ENCODE measurements at places on chromosomes 6 and 20. TPM values are rescaled to one million over a fixed set of nuclear protein-coding genes. Genes with fewer than 3 reads are reported as not detected.

The CD83 gene
- total RNA-seq: 150 TPM

GRCh38 chr20:9200620-9201019, 131.7 kb downstream of the PLCB4 start:
- no peak overlapping the region for H3K27ac ChIP-seq
- H3K4me1 ChIP-seq: no peaks in the 10 kb centered on the region
- no peaks in the 10 kb centered on the region for H3K27me3 ChIP-seq
- DNase-seq: no peak
- no peaks in the 10 kb centered on the region for H3K36me3 ChIP-seq

The C20orf202 gene
- total RNA-seq: not detected

The LCA5 gene
- 0.18 TPM for total RNA-seq

DNA sequence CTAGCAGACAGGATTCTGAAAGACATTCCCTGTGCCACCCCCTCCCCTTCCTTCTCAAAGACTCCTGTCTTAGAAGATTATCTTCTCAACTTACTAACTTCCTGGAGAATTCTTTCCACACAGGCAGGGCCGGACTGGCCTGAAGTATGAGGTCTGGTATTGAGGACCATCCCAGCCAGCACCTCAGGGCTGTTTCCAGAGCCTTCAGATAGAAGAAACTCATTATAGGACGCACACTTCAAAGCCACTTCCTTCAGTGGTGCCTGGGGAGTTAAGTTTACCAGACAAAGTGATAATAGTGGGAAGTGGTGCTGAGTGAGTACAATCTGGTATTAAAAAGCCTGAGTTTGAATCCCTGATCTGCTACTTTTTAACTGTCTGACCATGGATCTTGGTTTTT, 15.6 kb downstream of the KCNS1 start:
- peaks cover 74% of the 10 kb centered on the region for H3K36me3 ChIP-seq
- H3K27me3 ChIP-seq: no peaks in the 10 kb centered on the region
- H3K4me1 ChIP-seq: no peaks in the 10 kb centered on the region
- H3K27ac ChIP-seq: no peak overlapping the region
- DNase-seq: no peak

GRCh38 chr20:44111712-44112335, 75.2 kb downstream of the JPH2 start:
- H3K36me3 ChIP-seq: no peaks in the 10 kb centered on the region
- peaks cover 2% of the 10 kb centered on the region for H3K4me1 ChIP-seq
- peaks cover 12% of the 10 kb centered on the region for H3K27me3 ChIP-seq
- no peak overlapping the region for H3K27ac ChIP-seq
- no peak overlapping the region for H3K4me3 ChIP-seq

DNA sequence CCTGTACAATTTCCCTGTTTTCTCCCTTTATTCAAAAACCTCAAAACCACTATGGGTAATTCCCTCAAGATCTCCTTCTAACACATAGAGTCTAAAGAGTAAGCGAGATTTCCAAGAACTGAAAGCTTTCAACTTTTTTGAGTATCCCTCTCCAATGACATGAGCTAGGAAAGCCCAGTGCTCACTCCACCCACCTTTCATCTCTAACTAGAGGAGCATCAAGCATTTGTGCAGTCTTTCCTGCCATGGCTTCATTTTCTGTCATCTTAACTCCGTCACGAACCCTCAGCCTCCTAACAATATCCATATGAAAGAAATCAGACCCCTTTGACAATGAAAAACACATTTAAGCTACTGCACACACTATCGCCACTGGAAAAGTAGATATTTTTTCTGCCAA, 91.9 kb upstream of the SUPT3H start:
- peaks cover 69% of the 10 kb centered on the region for H3K4me1 ChIP-seq
- no peak overlapping the region for H3K4me3 ChIP-seq
- no peak for DNase-seq
- H3K36me3 ChIP-seq: peaks cover 75% of the 10 kb centered on the region
- peak overlapping the region; percentile 57 for H3K27ac ChIP-seq
- H3K27me3 ChIP-seq: no peaks in the 10 kb centered on the region

DNA sequence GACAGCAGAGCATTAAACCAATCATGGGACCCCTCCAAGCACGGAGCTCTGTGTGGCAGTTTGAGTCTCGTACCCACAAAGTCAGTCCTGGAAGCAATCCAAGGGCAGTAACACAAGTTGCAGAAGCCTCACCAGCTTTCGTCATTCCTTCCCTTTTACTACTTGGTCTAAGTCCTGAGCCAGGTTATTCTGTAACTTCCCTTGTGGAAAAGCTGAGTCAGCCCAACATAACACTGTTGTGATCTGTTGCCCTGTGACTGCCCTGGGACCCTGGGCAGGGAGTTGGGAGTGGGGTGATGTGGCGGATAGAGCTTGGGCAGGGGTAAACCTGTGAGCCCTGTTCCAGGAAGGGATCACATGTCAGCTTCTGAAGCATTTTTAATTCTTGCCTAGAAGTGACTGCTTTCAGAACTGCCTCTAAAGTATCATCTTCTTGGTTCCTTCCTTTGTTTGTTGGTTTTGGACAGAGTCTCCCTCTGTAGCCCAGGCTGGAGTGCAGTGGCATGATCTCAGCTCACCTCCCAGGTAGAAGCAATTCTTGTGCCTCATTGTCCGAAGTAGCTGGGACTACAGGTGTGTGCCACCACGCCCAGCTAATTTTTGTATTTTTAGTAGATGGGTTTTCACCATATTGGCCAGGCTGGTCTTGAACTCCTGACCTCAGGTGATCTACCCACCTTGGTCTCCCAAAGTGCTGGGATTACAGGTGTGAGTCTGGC, 183.7 kb upstream of the JAG1 start:
- H3K4me3 ChIP-seq: no peak overlapping the region
- no peaks in the 10 kb centered on the region for H3K27me3 ChIP-seq
- no peak overlapping the region for H3K27ac ChIP-seq
- no peaks in the 10 kb centered on the region for H3K4me1 ChIP-seq
- no peaks in the 10 kb centered on the region for H3K36me3 ChIP-seq
- DNase-seq: no peak

- peaks cover 21% of the 10 kb centered on the region for H3K4me1 ChIP-seq
- H3K4me3 ChIP-seq: peak overlapping the region; percentile 17
- peak overlapping the region; percentile 62 for H3K27ac ChIP-seq
- no peaks in the 10 kb centered on the region for H3K27me3 ChIP-seq
- peaks cover 49% of the 10 kb centered on the region for H3K36me3 ChIP-seq
These were observed 4.0 kb downstream of the VARS1 start for GRCh38 chr6:31791324-31792089.

GRCh38 chr6:140040396-140040795, 665.9 kb upstream of the CITED2 start:
- DNase-seq: no peak
- no peaks in the 10 kb centered on the region for H3K36me3 ChIP-seq
- H3K27ac ChIP-seq: no peak overlapping the region
- H3K4me3 ChIP-seq: no peak overlapping the region

DNA sequence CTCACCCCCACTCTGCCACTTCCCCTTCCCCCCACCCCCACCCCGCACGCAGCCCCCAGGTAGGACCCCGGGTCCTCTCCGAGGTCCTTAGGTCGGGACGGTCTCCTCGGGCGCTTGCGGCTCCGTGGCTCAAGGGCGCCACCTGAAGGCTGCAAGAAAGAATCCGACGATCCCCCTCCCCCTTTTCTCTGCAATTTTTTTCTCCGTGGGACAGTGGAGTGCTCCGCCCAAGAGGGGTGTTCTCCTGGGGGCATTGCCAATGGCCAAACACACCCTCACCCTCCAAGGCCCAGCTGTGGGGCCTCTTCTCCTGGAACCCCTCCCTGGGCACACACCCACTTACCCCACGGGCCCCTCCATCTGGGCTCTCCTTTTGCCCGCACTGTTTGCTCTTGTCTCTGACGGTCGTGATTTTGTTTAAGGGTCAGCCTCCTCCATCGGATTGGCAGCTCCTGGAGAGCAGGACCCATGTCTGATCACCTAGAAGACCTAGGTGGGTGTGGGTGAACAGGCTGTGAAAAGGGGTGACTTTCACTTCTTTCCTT, 1.1 kb upstream of the TMEM74B start:
- H3K27me3 ChIP-seq: peaks cover 36% of the 10 kb centered on the region
- peak overlapping the region; percentile 69 for H3K4me3 ChIP-seq
- H3K36me3 ChIP-seq: no peaks in the 10 kb centered on the region
- peak; percentile 42 for DNase-seq

The SYNDIG1 gene
- total RNA-seq: not detected

DNA sequence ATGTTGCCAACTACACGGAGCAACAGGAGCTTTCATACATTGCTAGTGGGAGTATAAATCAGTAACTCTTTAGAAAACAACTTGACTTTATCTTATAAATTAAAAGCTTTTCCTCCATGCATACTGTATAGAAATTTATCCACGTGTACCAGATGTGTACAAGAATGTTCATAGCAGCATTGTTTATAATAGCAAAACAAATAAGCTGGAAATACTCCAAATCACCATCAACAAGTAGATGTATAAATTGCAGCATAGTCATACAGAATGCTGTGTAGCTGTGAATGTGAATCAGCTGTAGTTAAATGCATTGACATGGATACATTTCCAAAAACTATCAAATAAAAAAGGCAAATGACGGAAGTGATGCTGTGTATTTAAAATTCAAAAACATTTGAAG, 6.0 kb downstream of the PSMF1 start:
- peaks cover 41% of the 10 kb centered on the region for H3K4me1 ChIP-seq
- H3K27me3 ChIP-seq: no peaks in the 10 kb centered on the region
- H3K27ac ChIP-seq: no peak overlapping the region
- no peak overlapping the region for H3K4me3 ChIP-seq
- DNase-seq: no peak
- H3K36me3 ChIP-seq: peaks cover 81% of the 10 kb centered on the region

The OR2B2 gene
- not detected for total RNA-seq

GRCh38 chr6:13544454-13545186, 29.8 kb upstream of the SIRT5 start:
- H3K4me3 ChIP-seq: no peak overlapping the region
- DNase-seq: no peak
- peaks cover 1% of the 10 kb centered on the region for H3K4me1 ChIP-seq

DNA sequence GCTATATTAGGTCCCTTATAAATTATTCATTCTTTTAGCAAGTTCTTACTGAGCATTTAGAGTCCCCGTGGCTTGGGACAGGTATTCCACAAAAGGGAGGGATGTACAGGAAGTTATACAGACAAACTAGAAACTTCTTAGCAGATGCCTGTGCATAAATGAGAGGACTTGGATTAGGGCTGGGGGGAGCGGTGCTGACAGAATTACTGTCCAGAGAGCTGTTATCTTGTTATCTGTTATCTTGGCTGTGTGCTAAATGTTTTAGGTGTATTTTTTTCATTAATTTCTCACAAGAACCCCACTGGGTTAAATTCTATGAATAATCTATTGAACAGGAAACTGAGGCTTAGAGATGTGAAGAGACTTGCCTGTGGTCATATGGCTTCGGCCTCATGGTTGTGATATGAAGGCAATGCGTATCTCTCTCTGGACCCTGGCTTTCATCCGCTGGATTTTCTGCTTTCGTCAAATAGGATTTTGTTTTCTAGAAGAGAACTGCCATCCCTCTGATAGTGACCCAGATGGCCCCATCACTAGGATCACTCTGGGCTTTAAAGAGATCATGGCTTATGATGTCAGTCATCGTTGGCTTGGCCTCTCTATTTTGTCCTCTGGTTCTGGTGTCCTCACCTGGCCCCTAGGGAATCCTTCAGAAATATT, 32.3 kb upstream of the RREB1 start:
- H3K4me3 ChIP-seq: no peak overlapping the region
- H3K27me3 ChIP-seq: peaks cover 63% of the 10 kb centered on the region
- H3K36me3 ChIP-seq: no peaks in the 10 kb centered on the region
- no peak overlapping the region for H3K27ac ChIP-seq
- DNase-seq: no peak

DNA sequence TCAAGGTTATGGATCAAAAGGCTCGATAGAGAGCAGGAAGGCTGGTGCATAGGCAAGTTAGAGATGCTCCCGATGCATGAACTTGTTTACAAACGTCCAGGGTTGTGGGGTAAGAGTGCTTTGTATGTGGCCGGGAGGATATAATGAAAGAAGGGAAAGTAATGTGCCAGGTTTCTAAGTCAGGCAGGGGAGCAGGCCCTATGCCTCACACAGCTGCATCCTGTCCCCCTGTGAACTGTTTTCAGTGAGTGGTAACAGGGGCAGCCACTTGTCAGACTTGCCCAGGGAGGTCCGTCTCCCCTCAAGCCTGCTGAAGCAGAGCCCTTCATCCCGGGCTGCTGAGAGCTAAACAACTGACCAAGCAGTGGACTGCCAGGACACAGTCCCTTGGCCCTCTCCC, 19.4 kb downstream of the KCNK5 start:
- H3K4me3 ChIP-seq: no peak overlapping the region
- no peak for DNase-seq
- H3K27me3 ChIP-seq: no peaks in the 10 kb centered on the region

The IMPG1 gene
- total RNA-seq: not detected

GRCh38 chr6:149212206-149212605, 105.3 kb upstream of the TAB2 start:
- peaks cover 17% of the 10 kb centered on the region for H3K36me3 ChIP-seq
- no peak for DNase-seq
- no peaks in the 10 kb centered on the region for H3K27me3 ChIP-seq
- H3K4me1 ChIP-seq: peaks cover 16% of the 10 kb centered on the region

The JPH2 gene
- total RNA-seq: not detected

DNA sequence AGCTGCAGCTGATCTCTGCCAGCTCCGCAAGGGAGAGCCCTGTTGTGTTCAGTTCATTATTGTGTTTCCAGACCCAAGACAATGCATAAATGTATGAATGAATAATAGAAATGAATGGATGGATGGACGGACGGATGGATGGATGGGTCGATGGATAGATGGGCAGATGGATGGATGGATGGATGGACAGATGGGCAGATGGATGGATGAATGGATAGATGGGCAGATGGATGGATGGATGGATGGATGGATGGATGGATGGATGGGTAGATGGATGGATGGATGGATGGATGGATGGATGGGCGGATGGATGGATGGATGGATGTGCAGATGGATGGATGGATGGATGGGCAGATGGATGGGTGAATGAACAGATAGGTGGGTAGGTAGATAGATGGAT, 16.7 kb upstream of the LSM14B start:
- DNase-seq: no peak
- no peak overlapping the region for H3K4me3 ChIP-seq

DNA sequence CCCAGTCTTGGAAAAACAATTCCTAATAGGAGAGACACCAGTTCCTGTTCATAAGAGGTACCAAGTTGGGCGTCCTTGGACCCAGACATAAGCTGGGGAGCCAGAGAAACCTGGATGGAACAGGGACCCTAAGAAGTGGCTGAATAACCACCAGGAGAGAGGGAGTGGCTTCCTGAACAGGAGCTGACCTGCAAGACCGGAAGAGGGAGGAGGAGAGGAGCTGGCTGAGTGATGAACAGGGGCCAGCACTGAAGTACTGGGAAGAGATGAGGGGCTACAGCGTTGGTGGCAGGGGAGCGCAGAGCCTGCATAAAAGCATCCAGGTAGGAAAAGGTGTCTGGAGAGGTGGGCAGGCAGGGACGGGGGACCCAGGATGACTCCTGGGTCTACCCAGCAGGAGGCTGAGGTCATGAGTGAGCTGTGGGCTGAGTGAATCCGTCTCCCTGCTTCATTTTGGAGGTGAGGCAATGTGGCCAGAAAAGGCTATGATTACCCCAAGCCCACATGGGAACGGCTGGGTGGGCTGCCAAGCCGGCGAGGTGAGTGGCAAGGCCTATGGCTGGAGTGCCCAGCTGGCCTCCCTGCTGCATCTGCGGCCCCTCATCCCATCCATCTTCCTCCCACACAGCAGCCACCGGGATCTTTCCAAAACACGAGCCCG, 34.4 kb upstream of the ZFAND3 start:
- no peak for DNase-seq
- H3K27me3 ChIP-seq: peaks cover 43% of the 10 kb centered on the region
- H3K4me3 ChIP-seq: no peak overlapping the region
- peaks cover 13% of the 10 kb centered on the region for H3K4me1 ChIP-seq
- H3K27ac ChIP-seq: no peak overlapping the region
- no peaks in the 10 kb centered on the region for H3K36me3 ChIP-seq
